Stimulated activated CD8-positive, alpha-beta memory T cell treated with anti-CD3 and anti-CD28 coated beads, Interleukin-4, amount 100 ng/mL, for 1 hour (primary cell): ENCODE measurements at places on chromosomes 16 and 17.
A peak's percentile ranks its signal among the peaks of the same experiment; 100 is the strongest.

DNA sequence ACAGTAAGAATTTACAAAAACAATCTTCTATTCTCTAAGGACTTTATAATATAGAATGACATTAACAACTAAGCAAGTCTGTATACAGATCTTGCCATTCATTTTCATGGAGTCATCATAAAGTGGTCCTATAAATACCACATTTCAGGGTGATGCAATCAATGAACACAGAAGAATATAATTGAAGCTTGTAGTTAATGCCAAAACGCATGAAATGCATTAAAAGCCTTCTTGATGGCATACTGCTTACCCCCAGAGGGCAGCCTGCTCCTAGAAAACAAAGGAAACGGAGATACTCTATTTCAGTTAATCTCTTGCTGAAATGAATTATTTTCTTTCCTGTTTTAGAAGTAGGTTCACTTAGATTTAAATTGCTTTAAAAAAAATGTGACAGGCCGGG lies 45.2 kb upstream of the STAC2 start:
- DNase-seq: no peak

DNA sequence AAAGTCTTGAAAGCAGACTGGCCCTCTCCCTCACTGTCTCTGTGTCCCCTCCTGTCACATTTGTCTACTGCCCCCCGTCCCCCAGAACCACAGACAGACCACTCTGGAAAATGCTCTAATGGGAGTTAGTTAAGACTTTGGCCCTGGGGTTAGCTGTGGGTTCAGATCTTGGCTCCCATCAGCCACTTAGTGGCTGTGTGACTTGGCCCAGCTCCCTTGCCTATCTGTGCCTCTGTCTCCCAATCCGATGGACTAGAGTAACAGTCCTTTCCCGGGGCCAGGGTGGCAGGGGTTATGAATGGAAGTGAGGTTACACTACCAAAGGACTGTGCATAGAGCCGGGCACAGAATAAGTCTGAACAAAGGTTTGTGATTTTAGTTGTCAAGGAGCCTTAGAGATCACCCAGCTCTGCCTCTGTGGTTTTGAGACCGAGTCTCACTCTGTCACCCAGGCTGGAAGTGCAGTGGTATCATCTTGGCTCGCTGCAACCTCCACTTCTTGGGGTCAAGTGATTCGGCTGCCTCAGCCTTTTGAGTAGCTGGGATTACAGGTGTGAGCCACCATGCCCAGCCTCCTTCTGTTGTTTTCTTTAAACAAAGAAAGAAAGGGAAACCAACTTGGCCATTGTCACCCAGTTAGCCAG lies 23.7 kb downstream of the PPL start:
- no peak for DNase-seq

- no peak for DNase-seq
Measured at GRCh38 chr17:51765282-51766135, 393.0 kb downstream of the CA10 start.

DNA sequence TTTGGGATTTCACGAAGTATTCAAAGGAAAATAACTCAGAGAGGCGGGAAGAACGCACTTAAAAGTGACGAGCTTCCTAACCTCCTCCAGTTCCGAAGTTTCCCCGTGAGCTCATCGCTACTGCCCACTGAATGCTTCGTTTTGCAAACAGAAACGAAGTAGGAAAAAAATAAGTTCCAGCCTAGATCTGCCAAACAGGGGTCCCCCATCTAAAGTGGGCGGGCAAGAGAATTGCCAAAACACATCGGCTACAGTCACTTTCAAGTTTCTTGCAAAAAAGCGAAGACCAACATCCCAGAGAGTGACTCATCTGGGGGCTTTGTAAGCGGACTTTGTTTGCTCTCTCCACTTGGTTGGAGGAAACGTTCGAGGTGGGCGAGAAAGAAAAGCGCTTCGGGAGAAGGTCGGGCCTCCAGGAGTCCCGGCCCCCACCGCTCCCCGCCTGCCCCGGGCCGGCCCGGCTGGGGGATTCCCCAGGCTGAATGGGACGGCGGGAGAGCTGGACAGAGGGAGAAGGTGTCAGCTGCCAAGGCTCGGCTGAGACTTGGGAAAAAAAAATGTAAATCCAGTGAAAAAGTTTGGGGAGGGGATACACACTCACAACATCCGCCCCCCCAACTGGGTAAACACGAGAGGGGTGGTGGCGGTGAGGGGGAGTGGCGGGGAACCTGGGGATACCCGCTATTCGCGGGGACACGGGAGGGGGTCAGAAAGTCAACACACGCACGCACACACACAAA lies 1.0 kb downstream of the VEZF1 start:
- peak; percentile 11 for DNase-seq

GRCh38 chr17:33444731-33445130 lies 151.6 kb upstream of the ASIC2 start:
- DNase-seq: no peak

DNA sequence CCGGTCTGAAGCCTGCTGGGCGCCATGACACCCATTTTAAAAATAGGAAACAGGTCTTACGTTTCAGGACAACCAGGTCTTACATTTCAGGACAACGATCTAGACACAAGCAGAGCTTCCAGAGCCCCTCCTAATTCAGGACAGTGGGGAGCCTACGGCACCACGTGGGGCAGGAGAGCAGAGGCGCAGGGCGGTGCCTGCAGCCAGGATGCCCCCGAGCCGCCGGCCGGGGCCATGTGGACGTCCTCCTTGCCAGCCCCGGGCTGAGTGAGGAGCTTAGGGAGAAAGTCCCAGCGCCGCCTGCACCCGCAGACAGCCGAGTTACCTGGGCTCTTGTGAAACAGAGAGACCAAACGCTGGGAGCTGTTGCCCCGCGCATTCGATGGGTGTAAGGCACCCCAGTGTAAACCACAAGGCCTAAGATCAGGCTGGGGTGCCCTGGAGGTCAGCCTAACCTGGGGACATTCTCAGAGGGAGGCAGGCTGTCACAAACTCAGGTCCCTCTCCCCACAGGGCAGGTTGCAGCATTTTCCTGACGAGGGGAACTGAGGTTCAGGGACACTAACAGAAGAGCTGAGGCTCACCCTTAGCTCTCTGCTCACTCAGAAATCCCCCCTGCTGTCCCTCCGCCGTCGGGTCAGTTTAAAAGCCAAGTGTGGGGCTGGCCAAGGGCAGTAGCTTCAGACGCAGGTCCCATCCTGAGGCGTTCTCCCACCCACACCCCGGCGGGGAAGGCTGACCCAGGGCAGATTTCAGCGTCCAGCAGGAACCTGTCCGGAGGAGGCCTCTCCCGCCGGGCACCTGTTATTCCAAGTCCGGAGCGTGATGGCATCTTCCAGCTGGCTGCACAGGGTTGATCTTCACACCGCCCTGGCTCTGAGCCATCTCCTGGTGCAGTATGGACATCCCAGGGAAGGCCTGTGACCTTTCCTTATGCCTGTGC lies 1.8 kb upstream of the NOTUM start:
- DNase-seq: no peak

DNA sequence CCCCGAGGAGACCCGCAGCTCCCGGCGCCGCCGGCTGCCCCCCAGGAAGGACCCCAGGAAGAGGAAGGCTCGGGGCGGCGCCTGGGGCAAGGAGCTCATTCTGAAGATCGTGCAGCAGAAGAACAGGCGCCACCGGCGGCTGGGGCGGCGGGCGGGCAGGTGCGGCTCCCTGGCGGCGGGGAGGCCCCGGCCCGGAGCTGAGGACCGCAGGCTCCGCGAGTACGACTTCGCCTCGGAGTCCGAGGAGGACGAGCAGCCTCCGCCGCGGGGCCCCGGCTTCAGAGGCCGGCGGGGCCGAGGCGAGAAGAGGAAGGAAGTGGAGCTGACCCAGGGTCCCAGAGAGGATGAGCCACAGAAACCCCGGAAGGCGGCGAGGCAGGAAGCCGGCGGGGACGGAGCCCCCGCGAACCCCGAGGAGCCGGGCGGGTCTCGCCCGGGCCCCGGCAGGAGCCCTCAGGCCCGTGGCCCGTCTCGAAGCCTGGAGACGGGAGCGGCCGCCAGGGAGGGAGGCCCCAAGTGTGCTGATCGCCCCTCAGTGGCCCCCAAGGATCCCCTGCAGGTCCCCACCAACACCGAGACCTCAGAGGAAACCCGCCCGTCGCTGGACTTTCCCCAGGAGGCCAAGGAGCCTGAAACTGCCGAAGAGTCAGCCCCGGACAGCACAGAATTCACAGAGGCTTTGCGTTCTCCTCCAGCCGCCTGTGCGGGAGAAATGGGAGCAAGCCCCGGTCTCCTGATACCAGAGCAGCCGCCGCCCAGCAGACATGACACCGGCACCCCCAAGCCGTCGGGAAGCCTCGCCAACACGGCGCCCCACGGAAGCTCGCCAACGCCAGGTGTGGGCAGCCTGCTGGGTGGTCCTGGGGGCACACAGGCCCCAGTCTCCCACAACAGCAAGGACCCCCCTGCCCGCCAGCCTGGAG lies 22.3 kb upstream of the ZFPM1 start:
- DNase-seq: peak; percentile 17
